ENCODE measurements at places on chromosomes 7 and 10.
A peak's percentile ranks its signal among the peaks of the same experiment; 100 is the strongest.

- DNase-seq: no peak
Observed at GRCh38 chr10:126170371-126170770, 217.9 kb downstream of the ADAM12 start.

DNA sequence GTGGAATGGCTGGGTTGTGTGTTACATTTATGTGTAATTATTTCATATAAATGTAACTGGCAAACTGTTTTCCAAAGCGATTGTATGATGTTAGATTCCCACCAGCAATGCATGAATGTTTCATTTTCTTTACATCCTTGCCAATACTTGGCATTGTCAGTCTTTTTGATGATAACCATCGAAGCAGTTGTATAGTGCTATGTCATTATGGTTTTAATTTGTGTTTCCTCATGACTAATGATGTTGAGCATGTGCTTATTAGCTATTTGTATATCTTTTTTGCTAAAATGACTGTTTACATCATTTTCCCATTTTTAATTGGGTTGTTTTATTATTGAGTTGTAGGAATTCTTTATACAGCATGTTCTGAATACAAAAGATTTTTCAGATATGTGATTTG lies 22.3 kb downstream of the AHCYL2 start:
- DNase-seq: no peak

DNA sequence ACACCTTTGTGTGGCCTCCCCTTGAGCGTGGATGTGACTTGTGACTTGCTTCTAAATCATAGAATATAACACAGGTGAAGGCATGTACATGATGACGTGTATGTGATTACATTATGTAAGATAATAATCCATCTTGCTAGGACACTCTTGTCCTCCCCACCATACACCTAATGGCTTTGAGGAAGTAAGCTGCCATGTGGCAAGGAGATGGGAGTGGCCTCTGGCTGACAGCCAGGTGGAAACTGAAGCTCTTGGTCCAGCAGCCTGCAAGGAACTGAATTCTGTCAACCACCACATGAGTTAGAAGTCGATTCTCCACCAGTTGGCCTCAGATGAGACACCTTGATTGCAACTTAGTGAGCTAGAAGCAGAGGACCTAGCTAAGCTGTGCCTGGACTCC lies 67.4 kb upstream of the ELN start:
- no peak for DNase-seq

DNA sequence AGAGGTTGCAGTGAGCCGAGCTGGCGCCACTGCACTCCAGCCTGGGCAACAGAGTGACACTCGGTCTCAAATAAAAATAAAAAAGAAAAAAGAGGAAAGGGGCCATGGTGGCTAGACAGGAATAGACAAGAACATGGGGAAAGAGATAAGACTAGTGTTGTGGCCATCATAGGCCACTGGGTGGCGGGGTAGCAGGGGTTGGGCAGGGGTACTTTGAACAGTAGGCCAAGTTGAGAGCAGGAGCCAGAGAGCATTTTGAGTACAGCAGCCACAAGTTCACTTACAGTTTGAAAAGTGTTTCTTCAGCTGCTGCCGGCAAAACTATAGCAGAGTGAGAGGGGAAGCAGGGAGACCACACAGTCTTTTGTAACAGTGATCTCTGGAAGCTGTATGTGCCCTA lies 656.0 kb downstream of the CNTNAP2 start:
- DNase-seq: peak; percentile 62

GRCh38 chr7:22482503-22482902 lies 17.5 kb downstream of the STEAP1B start:
- DNase-seq: no peak

GRCh38 chr7:728602-729001 lies 1.5 kb upstream of the PRKAR1B start:
- no peak for DNase-seq

DNA sequence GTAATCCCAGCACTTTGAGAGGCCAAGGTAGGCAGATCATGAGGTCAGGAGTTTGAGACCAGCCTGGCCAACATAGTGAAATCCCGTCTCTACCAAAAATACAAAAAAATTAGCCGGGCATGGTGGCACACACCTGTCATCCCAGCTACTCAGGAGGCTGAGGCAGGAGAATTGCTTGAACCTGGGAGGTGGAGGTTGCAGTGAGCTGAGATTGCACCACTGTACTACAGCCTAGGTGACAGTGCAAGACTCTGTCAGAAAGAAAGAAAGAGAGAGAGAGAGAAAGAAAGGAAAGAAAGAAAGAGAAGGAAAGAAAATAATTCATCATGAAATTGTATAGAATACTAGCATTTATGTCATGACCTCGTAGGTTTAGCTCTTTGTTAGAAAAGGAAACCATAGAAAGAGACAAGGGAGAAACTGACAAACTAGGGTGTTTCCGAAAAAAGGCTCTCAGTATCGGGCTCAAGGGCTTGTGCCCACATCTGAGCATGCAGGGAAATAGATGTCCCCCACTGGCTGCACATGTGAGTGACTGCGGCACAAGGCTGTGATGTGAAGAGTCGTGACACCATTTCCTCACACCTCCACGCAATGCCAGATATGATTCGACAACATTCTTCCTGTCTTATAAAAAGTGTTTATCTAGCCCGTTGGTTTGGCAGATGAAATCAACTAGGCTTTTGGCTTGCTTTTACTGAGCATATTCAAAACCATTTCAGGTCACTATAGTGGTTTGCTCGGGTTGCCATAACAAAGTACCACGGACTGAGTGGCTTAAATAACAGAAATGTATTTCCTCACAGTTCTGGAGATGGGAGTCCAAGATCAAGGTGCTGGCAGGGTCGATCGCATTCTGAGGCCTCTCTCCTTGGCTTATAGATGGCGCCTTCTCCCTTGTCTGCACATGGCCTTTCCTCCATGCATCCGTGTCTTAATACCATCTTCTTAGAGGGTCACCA lies 2.0 kb downstream of the SRGN start:
- no peak for DNase-seq

DNA sequence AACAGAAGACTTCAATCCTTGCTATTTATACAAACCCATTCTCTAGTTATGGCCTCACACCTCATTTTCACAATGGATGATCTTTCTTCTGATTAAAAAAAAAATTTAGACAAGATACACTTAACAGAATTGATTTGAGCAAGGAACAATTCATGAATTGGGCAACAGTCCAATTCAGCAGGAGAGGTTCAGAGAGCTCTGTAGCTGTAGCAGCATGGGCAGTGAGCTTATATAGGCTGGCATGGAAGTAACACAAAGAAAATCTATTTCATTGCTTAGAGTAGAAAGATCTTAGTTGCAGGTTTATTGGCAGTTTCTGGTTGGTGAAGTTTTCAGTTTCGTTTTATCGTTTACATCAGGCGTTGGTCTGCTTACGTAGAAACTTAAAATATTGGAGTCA lies 23.0 kb upstream of the LRGUK start:
- DNase-seq: no peak

- DNase-seq: no peak
Observed at GRCh38 chr10:124281666-124282065, 137.1 kb downstream of the OAT start.

- DNase-seq: no peak
Observed at GRCh38 chr7:96016056-96016586, 243.8 kb downstream of the DYNC1I1 start.

DNA sequence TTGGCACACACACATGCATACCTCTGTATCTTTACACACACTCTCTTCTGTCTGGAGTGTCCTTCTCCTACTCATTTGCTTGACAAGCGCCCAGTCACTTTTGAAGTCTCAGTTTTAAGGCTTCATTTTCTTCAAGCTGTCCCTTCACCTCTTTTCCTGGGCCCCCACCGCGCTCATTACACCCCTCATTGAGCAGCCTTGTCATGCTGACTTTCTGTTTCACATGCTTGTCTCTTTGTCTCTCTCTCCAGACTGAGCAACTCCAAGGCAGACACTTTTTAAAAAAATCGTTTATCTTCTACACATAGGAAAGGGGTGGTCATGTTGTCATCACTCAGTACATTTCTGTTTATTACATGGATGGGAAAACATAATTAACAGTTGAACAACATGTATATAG lies 225.2 kb upstream of the FZD1 start:
- DNase-seq: no peak

DNA sequence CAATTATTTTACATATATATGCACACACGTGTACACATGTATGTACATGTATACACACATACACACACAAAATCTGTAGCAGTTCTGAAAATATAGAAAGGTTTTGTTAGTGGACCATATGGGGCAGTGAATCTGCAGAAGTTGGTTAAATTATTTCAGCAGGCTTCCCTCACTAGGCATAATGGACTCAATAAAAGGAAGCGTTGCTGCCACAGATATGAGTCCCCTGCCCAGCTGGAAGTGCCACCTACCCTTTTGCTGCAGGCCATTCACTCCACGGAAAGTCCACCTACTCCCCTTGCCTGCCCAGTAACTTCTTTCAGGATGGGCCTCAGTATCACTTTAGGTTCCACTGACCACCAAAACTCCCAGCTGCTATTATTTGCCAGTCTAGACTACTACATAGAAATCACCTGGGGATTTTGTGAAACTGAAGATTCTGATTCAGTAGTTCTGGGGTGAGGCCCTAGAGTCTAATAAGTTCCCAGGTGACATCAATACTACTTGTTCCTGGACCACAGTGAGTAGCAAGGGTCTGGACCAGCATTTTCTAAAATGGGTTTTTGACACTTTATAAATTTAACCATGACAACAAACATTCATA lies 29.3 kb upstream of the CROT start:
- no peak for DNase-seq

DNA sequence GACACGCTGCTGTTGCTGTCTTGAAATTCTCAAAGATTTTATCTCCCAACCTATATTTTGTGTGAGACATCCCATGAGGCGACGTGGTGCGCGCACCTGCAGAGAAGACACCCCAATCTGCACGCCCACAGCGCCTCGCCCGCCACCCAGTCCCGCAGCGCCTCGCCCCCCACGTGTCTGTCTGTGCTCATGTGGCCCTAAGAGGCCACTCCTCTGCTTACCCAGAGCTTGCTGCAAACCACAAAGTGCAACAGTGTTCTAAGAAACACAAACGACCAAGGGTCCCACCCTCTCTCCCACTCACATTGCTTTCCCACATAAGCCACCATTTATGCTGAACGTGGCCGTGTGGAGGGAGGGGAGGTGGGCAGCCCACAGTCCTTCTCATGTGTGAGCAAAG lies 287.2 kb downstream of the PTPRN2 start:
- DNase-seq: no peak

- no peak for DNase-seq
Observed at GRCh38 chr7:96304573-96304972, 17.3 kb downstream of the SLC25A13 start.

DNA sequence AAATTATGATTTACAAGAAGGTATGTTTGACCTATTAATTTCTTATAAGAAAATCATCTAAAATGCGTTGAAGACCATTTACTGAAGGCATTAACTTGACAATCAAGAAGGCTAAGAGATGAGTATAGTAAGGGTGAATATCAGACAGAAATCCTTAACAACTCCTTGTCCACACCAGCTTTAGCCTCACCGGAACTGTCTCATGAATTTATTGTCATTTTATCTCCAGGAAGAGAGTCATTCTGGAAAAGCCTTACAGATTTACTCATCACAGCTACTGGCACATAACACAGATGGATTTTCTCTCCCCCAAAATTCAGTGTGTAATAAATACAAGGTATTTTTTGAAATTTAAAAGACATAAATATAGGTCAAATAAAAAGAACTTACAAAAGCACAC lies 129.4 kb upstream of the LSM8 start:
- DNase-seq: no peak

DNA sequence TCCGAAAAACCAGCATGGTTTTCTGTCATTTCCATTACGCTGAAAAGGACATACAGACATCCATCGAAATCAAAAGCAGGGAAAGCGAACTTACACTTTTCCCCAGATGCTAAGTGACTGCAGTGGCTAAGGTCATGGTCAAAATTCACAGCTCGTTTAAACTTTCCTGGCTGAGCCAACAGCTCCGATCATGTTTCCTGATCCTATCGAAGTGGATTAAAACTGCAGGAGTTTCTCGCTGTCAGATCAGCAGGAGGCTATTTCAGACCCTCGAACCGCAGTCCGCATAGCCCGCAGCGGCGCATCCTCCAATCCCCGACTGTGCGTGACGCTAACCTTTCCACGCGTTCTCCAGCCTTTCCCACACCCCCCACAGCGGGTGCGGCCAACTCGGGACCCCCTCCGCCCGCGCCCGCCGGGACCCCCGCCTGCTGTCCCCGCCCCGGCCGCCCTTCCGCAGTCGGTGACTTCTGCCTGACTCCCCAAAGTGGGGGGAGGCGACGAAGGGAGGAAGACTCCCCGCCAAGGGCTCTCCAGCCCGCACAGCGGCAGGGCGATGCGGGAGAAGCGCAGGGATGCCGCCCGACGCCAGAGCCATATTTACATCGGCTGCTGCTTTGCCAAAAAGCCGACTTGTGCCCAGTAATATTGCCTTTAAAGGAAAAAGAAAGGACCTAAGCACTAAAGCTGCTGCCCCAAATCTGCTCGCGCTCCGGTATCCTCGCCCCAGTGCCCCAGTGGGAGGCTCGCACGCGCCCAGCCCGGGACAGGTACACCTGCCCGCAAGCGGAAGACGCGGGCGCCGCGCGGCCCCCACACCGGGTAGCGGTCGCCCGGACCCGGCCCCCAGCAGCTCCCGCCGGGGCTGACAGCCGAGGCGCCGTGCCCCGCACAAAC lies 1.2 kb downstream of the PIP4K2A start:
- DNase-seq: peak; percentile 44

GRCh38 chr10:58094985-58095718 lies 172.5 kb downstream of the IPMK start:
- no peak for DNase-seq

- DNase-seq: no peak
Observed at GRCh38 chr7:129606803-129607202, 4.7 kb upstream of the NRF1 start.

- DNase-seq: no peak
Observed at GRCh38 chr10:115028419-115028818, 64.7 kb upstream of the ATRNL1 start.

DNA sequence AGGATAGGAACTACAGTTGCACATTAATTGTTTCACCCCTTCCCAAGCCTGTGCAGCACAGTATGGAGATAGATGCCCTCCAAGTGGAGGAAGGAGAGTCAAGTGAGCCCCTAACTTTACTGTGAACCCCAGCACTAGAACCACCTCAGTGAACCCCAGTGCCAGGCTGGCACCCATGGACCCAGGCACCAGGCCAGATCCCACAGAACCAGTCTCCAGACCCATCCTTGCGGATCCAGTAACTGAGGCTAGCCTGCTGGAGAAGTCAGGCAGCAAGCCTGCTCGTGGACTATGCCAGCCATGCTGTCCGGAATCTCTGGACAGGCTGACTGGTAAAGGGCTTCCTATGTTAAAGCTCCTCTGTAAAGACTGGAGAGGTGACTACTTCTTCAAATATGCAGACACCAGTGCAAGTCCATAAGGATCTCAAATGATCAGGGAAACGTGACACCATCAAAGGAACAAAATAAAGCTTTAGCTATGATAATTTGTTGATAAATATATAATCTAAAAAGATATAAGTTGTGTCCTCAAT lies 27.7 kb downstream of the SHOC2 start:
- no peak for DNase-seq

DNA sequence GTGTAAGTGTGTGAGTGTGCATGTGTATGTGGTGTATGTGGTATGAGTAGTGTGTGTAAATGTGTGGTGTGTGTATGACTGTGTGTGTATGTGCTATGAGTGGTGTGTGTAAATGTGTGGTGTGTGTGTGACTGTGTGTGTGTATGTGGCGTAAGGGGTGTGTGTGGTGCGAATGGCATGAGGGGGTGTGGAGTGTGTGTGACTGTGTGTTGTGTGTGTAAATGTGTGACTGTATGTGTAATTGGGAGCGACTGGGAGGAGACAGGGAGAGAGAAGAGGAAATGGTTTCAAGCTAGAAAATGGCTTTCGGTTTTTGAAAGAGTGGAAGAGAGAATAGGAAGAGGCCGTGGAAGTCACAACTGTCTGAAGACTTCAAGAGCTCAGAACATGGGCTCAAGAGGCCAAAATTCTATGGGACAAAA lies 23.6 kb upstream of the GATAD1 start:
- DNase-seq: no peak
